Fibroblast of skin of scalp (primary cell): ENCODE measurements at places on chromosomes 3 and 15.

- no peak for DNase-seq
Observed at GRCh38 chr3:98274914-98275313, 7.4 kb upstream of the OR5H2 start.

- DNase-seq: peak; percentile 67
Observed at GRCh38 chr3:78427303-78427702, 1340.5 kb downstream of the ROBO1 start.

DNA sequence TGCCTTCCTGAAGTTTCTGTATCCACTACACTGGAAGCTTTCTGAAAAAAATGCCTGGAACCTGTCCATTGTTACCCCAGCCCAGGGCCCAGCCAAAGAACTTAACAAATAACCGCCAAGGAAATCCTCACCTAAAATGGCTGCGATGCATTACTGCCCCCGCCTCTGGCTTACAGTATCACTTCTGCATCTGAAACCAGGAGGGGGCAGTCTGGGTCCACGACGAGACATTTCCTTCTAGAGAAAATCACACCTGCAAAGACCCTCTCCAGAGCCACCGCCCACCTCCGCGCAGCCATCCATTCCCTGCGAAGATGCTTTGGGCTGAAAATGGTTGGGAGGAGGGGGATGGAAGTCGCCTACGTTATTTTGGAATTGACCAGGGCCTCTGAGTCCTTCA lies 22.4 kb upstream of the CELF6 start:
- DNase-seq: no peak

DNA sequence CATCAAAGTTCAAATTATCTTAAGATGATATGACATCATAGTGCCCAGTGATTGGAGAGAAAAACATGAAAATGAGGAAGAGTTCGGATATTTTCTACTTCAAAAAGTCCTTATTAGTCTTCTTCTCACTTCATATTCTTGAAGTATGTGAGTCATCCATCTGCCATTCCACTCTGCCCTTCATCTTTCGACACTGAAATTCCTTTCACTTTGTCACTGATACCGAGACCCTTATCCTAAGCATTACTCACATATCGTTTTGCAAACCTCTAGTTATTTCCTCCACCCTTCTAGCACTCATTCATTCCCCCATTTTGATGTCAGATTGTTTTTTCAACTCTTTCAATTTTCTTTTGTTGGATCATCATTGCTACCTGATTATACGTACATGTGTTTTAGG lies 4.0 kb downstream of the OR5H14 start:
- DNase-seq: no peak

DNA sequence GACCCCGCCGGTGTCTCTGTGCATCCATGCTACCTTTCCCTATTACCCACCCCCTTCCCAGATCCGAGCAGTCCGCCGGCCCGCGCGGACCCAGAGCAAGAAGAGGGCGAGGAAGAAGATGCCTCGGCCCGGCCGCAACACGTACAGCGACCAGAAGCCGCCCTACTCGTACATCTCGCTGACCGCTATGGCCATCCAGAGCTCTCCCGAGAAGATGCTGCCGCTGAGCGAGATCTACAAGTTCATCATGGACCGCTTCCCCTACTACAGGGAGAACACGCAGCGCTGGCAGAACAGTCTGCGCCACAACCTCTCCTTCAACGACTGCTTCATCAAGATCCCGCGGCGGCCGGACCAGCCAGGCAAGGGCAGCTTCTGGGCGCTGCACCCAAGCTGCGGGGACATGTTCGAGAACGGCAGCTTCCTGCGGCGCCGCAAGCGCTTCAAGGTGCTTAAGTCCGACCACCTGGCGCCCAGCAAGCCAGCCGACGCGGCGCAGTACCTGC lies 788 bp downstream of the FOXB1 start:
- DNase-seq: no peak

GRCh38 chr3:152870027-152870426 lies 35.1 kb downstream of the P2RY1 start:
- no peak for DNase-seq

DNA sequence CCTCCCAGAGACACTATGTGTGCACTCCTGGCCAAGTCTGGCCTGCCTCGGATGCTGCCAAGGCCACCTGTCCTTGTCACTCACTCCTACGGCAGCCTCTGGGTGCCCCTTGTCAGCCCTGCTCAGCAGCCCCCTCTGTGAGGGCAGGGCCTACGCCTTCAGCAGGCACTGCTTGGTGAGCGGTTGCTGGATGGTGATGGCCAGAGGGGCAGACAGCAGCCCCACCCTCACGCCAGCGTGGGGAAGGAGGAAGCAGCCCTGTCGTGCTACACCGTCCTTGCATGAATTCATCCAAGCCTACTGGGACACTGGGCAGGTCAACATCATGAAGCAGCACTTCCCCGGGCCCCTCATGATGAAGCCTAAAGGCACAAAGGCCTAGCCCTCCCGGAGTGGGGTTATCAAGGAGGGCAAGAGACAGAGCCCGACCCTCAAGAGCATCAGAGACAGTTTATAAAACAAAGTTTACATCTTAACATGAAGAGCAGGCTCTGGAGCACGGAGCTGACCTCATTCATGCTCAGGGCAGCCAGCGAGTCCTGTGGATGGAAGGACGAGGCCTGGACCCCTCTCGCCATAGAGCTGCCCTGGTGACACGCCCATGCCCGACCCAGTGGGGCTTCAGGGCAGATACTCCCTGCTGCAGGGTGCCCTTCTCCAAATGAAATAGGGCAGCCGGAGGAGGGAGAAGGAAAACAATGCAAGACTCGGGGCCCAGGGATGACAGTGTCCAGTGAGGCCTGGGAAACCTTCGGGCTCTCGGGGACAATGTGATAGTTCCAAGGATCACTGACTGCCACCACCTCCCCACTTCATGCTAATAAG lies 25.3 kb downstream of the CHDH start:
- no peak for DNase-seq

GRCh38 chr15:66178531-66178910 lies 75.0 kb downstream of the MEGF11 start:
- no peak for DNase-seq

DNA sequence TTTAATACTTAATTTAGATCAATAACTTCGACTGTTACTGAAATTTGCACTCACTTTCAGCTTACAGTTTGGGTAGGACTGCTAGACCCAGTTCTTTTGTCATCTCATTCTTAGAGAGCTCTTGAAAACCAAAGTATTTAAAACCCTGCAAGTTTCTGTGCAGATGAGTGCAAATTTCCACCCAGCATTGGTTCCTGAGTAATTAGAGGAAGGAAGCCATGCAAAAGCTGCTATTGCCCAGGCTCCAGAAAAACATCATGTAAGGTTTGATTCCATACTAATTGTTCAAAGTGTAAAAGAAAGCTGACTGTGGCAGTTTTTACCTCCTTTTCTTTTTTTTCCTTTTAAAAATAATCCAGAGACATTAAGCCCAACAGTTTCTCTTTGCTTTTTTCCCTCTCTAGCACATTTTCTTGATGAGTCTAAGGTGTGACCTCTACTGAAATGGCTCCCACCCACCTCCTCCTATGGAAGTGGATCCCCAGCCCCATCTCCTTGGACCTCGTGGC lies 30.3 kb downstream of the ABHD2 start:
- no peak for DNase-seq

DNA sequence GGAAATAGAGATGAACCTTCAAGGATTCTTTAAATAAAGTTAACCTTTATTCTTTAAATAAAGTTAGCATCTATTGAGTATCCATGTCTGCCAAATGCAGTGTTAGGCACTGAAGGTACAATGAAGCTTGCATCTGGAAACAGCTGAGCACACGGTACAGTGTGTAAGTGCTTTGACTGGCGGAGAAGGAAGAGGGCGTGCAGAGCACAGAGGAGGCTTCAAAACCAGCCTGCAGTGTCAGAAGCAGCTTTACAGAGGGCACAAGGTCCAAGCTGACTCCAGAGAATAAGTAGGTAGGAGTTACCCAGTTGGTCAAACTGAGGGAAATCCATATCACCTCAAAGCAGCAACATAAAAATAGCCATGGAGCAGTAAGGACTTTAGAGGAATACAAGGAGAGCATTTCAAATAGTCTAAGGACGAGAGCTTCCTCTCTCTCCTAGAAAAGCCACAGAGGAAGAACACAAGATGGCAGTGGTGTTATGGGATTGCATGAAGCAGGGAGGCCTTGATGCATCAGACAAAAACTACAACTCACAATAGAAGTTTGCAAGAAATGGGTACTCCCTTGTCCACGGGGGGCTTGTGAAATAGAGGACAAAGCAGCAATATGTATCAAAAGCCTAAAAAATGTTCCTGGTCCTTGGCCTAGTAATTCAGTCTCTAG lies 60.3 kb upstream of the PPP2R3A start:
- DNase-seq: no peak

DNA sequence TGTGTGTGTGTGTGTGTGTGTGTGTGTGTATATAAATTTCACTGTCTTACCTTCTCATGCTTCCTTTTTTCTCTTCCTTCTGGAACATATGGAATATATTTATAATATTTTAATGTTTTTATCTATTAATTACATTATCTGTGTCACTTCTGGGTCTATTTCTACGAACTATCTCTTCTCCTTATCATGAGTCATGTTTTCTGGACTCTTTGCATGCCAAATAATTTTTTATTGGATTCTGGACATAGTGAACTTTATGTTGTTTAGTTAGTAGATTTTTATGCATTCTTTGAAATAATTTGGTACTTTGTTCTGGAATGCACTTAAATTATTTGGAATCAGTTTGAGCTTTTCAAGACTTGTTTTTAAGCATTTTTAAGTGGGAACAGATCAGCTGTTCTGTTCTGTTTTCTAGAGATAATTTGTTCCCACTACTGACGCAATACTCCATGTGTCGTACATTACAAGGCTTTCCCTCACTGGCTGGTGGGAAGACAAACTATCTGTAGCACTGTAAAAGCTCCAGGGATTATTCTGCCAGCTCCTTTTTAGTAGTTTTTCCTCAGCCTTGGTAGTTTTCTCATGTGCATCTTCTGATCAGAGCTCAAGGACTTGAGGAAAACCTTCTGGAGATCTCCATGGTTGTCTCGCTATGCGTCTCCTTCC lies 302.0 kb downstream of the CLSTN2 start:
- DNase-seq: no peak

DNA sequence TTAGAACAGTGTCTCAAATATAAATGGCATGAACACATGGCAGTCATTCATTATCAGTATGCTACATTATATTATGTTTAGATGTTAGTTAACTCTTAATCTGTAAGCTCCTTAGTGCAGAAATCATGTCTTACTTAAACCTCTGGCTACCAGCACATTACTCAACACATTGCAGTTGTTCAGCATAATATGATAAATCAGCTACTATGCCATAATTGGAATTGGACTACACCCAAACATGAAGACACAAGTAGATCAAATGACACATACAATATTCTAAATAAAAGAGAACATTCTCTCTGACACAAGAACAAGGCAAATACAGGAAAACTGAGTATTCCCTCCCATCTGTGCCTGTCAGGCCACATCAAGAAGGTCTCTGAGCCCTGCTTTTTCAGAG lies 116.1 kb downstream of the PCCB start:
- peak; percentile 36 for DNase-seq

GRCh38 chr3:151314137-151314536 lies 2.5 kb downstream of the GPR87 start:
- DNase-seq: no peak

DNA sequence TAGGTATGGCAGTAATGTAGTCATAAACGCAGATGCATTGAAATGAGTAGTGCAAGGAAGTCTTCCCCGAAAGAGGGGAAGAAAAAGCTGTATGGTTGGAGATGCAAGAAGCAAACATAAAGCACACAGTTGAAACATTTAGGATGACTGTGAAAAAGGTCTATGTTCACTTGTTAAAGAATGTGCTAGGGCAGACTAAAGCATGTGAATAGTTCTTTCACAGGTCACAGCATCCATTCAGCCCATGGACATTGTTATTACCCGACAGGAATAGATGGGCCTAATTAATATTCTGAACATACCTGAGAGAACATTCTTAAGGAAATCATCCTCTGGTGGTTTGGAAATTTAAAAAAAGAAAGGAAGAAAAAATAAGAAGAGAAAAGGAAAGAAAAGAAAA lies 595.2 kb downstream of the ZIC1 start:
- DNase-seq: no peak

DNA sequence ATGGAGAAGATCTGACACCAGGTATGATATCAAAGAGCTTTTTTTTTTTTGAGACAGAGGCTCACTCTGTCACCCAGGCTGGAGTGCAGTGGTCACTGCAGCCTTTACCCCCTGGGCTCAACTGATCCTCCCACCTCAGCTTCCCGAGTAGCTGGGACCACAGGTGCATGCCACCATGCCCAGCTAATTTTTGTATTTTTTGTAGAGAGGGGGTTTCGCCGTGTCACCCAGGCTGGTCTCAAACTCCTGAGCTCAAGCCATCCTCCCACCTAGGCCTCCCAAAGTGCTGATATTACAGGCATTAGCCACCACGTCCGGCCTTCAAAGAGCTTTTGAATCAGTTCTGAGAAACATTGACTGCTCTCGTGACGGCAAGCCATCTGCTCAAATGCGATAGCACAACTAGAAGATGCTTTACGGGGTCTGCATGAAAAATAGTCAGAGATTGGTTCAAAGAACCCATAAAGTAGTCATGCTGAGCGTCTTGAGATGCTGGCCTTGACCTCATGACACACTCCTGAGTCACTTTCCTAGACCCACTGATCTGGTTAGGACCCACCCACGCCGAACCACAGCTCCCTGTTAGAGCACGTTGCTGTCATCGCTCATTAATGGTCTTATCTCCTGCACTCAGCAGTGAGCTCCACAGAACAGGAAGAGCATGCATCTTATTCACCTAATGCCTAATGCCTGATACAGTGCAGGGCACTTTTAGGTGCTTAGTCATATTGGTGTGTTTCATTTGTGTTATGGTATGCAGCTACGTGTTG lies 57.0 kb upstream of the NR2F2 start:
- peak; percentile 90 for DNase-seq

DNA sequence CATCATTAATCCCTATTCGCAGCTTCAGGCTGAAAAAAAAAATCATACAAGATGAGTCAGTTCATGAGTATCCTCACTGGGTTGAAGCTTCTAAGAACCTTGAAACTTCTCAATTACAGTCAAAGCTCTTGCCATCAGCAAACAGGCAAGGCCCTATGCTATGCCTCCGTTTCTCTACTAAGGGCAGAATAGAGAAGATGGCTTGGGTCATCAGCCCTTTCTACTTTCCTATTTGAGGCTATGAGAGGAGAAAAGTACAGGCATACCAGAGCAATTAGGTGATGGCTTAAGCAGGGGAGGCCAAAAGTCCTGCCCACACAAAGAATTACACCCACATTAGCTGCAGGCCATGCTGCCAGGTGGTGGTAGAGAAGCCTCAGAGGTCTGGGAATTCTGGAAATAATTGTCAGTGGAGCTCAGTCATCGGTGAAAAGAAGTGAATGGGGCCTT lies 89.0 kb downstream of the MRPL46 start:
- DNase-seq: peak; percentile 38

DNA sequence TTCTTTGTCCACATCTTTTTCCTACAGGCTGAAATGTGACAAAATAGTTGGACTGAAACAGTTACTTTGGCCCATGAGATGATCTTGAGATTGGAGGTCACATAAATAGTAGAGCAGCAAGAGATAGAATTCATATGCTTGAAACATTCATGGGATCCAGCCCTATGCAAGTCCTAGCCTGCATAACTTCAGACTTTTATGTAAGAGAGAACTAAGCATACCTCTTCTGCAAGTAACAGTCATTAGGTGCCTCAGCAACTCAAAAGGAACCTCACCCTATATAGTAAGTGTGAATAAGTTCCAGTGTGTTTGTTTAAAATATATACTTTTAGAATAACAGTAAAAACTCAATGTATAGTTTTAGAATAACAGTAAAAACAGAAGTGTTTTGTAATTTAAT lies 138.0 kb upstream of the P2RY1 start:
- DNase-seq: no peak

GRCh38 chr3:27500035-27500434 lies 15.9 kb upstream of the SLC4A7 start:
- no peak for DNase-seq

GRCh38 chr3:119352863-119353527 lies 58.8 kb downstream of the ARHGAP31 start:
- peak; percentile 75 for DNase-seq
